NCI-H2029 treated with DMSO at 0.1 percent for 48 hours (cell line): ENCODE measurements at places on chromosomes 12 and 14.

- DNase-seq, result no peak
These were observed 61.4 kb downstream of the MYF5 start for GRCh38 chr12:80778005-80778541.

- DNase-seq, result no peak
These were observed 592 bp upstream of the KCNK10 start for GRCh38 chr14:88323523-88324199.

DNA sequence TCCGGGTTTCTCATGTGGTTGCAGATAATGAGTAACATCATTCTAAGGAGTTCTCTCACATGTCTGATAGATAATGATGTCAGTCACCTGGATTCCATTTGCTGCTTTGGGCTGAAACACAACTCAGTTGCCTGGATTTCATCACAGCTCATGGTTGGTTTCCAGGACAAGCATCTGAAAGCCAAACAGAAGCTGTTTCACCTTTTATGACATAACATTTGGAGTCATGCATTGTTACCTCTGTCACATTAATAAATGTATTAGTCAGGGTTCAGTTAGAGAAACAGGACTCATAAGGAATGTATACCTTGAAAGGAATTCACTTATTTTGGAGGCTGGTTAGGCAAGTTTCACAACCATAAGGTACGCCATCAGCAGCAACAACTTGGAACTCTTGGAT is 251.9 kb upstream of the ATXN7L3B start:
- no peak for DNase-seq

- DNase-seq, result no peak
These were observed 214.2 kb downstream of the ADAMTS20 start for GRCh38 chr12:43337571-43338444.

DNA sequence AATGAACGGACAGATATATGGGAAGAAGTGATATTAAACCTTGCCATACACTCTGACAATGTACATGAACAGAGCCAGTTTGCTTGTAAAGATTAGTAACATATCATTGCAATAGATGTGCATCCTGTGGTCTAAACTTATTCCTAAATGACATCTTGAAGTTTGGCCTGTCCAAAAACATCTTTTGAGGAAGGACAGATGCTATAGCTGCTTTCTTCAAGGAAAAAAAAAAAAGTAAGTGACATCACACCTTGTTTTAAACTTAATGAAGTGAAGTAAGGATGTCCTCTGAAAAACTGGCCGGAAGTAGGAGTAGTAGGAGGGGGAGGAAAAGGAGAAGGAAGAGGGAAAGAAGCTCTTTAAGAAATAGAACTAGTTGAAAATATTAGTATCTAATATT is 132.8 kb downstream of the RAD51B start:
- no peak for DNase-seq

DNA sequence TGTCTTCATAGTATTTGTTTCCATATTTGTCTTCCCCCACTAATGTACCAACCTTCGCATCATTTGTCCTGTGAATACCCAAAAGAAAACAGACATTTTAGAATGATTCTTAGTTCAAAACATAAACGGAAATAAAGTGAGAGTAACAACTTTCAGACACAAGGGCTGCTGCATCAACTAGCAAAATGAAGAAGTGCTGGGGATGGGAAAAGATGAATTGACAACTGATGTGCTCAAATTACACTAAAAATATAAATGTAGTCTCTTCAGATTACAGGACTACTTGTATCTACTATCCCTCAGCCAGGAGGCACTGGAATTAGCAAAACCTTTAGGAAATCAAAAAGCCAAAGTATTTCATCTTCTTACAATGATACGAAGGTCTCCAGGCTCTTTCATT is 743 bp downstream of the NDUFA12 start:
- DNase-seq, result no peak

DNA sequence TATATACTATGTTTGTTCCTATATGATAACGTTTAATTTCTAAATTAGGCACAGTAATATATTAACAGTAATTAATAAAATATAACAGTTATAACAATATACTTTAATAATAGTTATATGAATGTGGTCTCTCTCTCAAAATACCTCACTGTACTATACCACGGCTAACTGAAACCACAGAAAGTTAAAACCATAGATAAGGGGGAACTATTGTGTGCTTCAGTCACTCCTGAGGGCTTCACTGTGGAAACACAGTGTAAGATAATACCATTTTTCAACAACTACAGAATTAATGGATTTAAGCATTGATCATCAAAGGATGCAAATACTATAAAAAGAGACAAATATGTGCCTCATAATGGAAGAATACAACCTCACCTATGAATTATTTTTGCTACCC is 266.4 kb upstream of the RGS6 start:
- DNase-seq, result no peak

DNA sequence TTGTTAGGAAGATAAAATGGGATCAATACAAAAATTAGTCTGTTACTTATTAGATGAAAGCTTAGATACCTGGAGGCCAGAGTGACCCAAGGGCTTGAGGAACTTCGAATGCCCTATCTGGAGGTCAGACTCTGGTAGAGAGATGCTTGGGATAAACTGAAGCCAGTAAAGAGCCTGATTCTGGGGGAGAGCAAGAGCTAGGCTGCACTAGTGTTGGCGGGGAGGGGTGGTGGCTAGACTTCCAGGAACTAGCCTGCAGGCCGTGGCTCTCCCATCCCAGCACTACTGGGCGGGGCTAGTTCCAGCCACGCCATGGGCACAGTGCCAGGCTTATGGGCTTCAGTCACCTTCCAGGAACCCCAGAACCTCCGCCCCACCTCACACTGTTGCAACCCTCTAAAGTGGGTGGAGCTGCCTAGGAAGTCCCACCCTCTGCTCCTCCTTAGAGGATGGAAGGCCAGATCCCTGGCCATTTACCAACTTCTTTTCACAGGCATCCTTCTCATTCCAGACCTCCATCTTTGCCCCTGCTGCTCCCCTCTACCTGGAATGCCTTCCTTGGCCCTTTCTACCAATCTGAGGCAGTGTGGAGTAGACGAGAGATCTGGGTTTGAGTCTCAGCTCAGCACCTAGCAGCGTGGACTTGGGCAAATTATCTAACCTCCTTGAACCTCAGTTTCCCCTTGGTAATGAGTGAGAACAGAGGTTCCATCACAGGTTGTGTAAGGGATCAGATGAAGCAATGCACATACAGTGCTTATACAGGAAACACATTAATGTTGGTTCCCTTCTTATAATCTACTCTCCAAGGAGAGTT is 6.3 kb upstream of the NFE2 start:
- no peak for DNase-seq
